ENCODE measurements at places on chromosomes 11 and 22.

DNA sequence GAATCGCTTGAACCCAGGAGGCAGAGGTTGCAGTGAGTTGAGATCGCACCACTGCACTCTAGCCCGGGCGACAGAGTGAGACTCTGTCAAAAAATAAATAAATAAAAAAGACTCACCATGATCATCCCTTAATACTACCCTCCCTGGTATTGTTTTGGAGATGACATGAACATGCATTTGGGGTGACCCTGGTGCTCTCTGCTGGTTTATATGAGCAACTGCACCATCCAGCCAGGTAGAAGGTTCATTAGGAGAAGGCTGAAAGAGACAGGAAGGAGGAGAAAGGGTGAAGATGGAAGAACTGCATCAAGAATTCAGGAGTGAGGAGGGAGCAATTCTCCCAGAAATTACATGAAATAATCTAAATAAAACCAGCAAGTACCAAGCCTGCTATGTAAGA lies 37.8 kb downstream of the SLC5A1 start:
- DNase-seq, result peak; percentile 68

DNA sequence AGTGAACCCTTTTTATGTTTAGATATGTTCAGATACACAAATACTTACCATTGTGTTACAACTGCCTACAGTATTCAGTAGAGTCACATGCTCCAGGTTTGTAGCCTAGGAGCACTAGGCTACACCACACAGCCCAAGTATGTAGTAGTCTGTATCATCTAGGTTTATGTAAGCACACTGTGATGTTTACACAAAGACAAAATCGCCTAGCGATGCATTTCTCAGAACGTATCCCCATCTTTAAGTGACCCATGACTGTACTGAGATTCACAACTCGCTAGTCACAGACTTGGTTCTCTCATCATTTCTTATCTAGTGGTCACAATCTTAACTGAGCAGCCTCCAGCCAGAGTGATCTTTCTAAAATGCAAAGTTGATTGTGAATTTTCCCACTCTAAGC lies 119.2 kb downstream of the RASSF10 start:
- DNase-seq, result no peak

- DNase-seq, result no peak
Observed at GRCh38 chr11:130533871-130534270, 85.4 kb downstream of the ADAMTS15 start.

DNA sequence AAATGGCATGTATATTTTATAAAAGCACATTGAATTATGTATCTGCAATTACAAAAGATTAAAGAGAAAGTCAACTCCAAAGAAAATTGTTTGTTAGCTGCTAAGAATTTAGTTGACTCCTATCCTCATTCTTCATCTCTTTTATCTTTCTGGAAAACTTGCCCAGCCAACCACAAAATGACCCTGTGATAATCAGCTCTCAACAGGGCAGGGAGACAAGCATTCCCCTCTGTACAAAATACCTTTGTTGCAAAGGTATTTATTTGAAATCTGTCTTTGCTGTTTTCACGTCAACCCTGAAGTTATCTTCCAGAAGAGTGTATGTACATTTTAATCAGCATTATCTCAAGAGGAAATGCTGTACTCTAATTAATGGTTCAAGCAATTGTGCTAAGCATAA lies 191.1 kb upstream of the DDI1 start:
- DNase-seq, result no peak

- DNase-seq, result no peak
Observed at GRCh38 chr11:61141601-61142028, 19.6 kb downstream of the VPS37C start.

GRCh38 chr22:47805394-47805935 lies 1043.0 kb downstream of the TBC1D22A start:
- DNase-seq, result no peak

Data from GM03348 (cell line).